RPMI8226 (cell line): ENCODE measurements at places on chromosomes 11 and 22.
A peak's percentile ranks its signal among the peaks of the same experiment; 100 is the strongest.

DNA sequence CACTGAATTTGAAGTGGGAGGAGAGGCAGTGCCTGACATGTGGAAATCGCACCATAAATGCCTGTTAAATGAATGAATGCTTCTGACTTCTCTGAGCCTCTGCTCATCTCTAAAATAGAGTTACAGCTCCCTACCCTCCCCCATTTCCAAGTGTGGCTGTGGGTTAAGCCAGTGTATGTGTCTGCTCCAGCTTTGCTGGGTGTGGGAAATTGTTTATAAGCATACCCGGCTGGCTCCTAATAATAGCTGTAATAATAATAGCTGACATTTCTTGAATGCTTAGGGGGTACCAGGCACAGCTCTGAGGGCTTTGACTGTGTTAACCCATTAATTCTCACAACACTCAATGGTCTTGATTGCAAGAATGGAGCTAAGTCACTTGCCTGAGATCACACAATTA, 7.0 kb upstream of the FCHSD2 start:
- no peak for DNase-seq

DNA sequence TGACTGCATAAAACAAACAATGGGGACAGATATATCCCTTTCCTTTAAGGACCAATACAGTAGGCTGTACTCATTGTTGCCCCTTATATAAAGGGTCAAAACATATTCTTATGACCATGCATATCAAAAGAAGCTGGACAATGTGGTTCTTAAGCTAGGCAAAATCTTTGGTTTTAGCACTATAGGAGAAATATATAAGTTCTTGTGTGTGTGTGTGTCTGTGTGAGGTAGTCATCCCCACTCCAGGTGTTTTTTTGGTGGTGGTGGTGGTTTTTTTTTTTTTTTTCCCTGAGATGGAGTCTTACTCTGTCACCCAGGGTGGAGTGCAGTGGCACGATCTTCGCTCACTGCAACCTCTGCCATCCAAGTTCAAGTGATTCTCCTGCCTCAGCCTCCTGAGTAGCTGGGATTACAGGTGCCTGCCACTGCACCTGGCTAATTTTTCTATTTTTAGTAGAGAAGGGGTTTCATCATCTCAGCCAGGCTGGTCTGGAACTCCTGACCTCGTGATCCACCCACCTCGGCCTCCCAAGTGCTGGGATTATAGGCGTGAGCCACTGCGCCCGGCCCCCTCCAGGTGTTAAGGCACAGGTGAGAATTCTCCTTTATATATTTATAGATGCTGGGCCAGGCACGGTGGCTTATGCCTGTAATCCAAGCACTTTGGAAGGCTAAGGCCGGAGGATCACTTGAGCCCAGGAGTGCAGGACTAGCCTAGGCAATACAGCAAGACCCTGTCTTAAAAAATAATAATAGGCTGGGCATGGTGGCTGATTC, 12.0 kb upstream of the ZNF143 start:
- DNase-seq, result no peak

DNA sequence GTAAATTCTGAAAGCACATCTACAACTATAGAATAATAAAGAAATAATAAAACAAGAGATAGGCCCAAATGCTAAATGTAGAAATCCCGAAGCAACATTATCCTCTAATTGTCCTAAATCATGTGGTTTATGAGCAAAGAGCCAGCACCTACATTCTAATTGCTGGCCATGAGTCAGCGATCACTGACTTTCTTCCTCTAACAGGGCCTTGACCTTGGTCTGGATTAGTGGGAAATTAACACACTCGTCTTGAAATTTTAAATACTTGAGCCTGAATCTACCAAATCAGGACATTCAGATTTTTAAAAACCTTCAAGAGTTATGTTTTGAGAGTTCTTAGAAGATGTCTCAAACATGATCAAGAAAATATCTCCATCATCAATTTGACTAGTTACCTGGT, 727.6 kb downstream of the METTL15 start:
- DNase-seq, result no peak

DNA sequence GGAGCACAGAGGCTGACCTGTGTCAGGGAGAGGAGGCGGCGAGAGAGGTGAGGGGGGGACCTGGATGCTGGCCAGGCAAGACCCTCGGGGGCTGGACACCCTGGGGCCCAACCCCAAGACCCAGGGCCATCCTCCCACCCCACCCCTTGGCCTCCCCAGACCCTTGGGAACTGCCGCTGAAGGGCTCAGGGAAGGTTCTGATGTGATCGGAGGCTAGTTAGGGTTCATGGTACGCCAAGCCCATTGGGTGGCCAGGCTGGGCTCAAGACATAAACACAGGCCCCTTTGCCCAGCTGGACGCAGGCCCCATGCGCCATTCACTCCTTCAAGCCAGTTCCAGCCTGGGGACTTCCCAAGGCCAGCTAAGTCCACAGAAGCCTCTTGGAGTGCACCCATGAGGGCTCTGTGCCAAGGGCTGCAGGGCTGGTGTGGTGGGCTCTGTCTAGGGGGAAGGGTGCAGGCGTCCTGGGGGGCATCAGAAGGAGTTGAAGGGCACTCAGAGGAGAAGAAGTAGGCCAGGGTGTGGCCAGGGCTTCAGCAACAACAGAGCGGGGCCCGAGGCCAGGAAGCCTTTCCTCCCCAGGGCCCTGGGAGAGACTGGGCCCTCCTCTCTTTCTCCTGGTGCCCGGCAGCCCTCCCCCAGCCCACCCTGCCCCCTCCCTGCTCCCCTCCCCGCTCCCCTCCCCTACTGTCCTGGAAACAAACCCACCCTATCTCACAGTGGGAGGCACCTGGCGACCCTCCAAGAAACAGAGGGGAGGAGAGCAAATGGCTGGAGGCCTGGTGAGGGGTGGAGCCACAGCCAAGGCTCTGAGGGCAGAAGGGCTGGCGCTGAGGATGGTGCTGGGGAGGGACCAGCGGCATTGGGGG, 12.9 kb downstream of the TSPAN32 start:
- DNase-seq, result no peak

DNA sequence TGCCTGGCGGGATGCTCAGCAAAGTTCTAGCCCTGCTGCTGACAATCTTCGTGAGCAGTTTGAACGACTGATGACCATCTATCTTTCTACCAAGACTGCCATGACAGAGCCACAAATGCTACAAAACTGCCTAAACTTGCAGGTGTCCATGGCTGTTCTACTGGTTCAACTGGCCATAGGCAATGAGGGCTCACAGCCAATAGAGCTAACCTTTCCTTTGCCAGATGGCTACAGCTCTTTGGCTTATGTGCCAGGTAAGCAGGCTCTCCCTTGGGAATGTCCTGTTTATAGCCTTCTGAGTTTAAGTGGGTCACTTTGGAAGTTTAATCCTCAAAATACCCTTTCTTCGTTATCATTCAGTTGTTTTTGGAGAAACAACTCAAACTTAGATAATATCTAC, 20.1 kb downstream of the UBE4A start:
- no peak for DNase-seq

GRCh38 chr22:49294656-49295464, 532.8 kb downstream of the BRD1 start:
- DNase-seq, result no peak

GRCh38 chr22:46023558-46023981, 46.6 kb upstream of the WNT7B start:
- DNase-seq, result no peak

- no peak for DNase-seq
Observed at GRCh38 chr22:35442471-35442870, 42.5 kb downstream of the MCM5 start.

DNA sequence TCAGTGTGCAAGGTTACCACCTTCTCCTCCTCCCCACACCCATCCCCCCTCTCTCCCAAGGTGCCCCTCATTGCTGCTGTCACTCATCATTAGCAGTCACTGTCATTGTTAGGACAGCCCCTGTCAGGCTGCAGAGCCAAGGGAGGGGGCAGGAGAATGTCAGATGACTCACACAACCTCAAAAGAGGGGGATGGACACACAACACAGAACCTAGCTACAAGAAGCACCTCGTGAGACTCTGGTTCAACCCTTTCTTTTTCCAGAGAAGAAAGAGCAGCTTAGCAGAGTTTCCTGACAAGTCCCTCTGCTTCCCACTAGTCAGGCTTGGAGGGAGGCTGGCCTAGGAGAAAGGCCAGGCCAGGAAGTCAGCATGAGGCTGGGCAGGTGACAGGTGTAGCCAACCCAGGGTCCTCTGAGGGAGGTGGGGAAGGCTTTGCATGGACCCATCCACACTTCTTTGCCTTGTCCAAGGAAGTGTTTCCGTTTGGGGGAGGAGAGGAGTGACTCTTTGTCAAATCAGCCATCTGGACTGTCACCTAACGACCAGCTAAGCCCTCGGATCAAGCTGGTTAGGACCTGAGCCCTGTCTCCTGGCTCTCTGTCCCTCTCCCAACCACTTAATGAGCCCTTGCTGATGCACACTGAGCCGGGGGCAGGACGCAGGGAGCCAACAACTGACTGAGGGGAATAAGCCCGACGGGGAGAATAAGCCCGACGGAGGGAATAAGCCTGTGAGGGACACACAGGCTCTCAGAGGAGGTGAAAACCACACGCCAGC, 18.3 kb downstream of the ADORA2A start:
- no peak for DNase-seq

GRCh38 chr22:20922141-20922751, 5.0 kb downstream of the CRKL start:
- DNase-seq, result no peak

- DNase-seq, result peak; percentile 59
Observed at GRCh38 chr22:46390652-46391301, 55.3 kb downstream of the TRMU start.

DNA sequence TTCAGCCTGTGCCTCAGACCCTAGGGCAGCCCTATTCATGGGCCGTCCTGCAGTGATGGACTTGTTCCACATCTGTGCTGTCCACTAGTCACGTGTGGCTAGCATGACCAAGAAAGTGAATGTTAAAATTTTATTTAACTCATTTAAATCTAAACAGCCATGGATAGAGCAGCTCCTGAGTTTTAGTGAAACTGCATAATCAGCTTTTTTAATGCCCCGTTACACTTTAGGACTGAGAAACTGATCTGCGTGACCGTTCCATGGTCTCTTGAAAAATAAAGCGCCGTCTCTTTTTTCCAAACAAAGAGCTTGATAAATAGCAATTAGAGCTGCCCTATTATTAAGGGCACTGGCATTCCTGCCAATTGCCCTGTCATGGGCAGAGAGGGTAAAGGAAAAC, 76.5 kb upstream of the SNX19 start:
- DNase-seq, result no peak

GRCh38 chr22:22773979-22774604, 113.5 kb upstream of the IGLL5 start:
- DNase-seq, result no peak

GRCh38 chr11:128210148-128210940, 377.0 kb downstream of the ETS1 start:
- no peak for DNase-seq

DNA sequence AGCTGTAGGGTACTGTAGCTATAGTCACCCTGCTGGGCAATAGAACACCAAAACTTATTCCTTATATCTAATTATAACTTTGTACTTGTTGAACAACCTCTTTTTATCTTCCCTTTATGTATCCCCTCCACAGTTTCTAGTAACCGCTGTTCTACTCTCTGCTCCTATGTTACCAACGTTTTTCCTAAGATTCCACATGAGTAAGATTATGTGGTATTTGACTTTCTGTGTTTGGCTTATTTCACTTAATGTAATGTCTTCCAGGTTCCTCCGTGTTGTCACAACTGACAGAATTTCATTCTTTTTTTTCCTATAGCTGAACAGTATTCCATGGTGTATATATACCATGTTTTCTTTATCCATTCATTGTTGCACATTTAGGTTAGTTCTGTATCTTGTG, 258.4 kb downstream of the DYNC2H1 start:
- no peak for DNase-seq

DNA sequence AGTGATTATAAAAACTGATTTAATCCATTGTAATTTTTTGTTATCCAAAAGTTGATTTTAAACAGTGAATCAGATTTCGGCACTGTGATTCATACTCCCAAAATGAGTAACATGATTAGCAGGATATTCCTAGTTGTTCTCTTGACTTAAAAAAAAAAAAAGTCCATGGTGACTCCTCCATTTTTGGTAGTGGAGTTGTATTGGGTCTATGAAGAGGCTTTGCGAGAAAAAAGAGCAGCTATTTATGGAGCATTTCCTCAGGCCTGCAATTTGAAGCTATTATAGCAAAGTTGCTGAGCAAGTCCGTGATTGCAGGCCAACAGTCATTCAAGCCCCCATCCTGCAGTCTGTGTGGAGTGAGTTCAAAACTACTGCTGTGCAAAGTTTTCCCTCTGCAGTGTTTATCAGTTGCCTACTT, 28.8 kb downstream of the YAP1 start:
- DNase-seq, result no peak

DNA sequence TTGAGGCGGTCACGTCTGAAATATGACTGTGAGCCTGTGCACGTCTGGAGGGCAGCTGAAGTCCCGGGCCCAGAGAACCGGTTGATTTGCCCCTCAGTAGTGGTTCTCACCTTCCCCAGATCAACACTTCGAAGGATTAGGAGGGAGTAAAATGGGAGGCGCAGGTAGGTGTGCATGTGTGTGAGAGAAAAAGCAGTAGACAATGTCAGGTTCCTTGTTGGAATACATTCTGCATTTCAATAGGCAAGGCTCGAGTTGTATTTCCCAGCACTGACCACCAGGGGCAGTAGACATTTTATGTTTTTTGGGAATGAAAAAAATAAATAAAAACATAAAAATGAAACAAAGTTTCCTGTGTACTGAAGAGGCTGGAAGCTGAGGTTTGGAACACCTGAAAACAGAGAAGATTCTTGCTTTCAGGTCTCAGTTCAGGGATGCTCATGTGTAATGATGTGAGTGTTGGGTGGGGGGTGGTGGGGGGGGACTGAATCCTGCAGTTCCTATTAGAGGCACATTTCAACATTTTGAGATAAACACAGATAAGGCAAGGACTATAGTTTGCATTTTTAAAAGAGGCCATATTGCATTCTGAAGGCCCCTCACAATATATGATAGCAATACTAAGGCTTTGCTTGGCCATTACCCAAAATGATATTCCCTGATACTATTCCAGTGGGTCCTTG, 333.9 kb downstream of the CADM1 start:
- DNase-seq, result peak; percentile 58

GRCh38 chr11:62435846-62436660, 17.2 kb downstream of the SCGB1A1 start:
- peak; percentile 54 for DNase-seq

- DNase-seq, result no peak
Observed at GRCh38 chr22:40685406-40685805, 6.1 kb downstream of the MCHR1 start.

GRCh38 chr11:61930933-61931332, 13.6 kb upstream of the RAB3IL1 start:
- DNase-seq, result no peak

DNA sequence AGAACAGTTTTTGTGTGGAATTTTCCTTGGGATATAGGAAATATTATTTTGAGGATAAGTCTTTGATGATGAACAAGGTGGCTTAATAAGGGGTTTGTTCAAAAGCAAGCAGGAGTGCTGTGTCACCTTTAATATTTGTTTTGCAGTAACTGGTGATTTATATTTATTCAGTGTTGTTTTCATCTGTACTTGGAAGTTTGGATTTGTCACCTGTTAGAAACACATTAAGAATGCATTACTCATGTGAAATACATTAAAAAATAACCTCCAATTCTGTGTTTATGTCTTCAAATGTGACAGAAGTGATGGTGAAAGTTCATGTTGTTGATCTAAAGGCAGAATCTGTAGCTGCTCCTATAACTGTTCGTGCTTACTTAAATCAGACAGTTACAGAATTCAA, 70.5 kb downstream of the DKK3 start:
- no peak for DNase-seq

GRCh38 chr22:50436015-50436830, 38.6 kb downstream of the SBF1 start:
- DNase-seq, result no peak
